ENCODE measurements at places on chromosomes 7 and 10.

GRCh38 chr10:3635697-3636096 lies 149.3 kb downstream of the KLF6 start:
- DNase-seq, result no peak

DNA sequence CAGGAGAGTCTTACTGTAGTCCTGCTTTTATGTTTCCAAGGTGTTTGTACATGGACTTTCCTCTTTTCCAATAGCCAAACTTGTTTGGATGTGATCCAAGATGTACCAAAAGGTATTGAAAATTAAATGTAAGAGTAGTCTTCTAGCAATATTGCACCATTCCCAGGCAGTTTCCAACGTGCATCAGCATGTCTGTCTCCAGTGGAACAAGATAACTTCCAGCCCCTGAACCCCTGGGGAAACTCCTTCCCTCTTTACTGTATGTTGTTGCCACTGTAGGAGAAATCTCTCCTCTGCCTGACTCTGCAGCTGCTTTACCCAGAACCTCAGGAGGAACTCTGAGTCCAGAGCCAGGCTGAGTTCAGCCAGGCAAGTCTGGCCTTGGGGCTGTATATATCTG lies 18.5 kb downstream of the ARMC10 start:
- DNase-seq, result no peak

- DNase-seq, result no peak
These were observed 41.8 kb downstream of the DLD start for GRCh38 chr7:107932805-107933204.

- peak; percentile 49 for DNase-seq
These were observed 30.0 kb downstream of the NET1 start for GRCh38 chr10:5442065-5442989.

DNA sequence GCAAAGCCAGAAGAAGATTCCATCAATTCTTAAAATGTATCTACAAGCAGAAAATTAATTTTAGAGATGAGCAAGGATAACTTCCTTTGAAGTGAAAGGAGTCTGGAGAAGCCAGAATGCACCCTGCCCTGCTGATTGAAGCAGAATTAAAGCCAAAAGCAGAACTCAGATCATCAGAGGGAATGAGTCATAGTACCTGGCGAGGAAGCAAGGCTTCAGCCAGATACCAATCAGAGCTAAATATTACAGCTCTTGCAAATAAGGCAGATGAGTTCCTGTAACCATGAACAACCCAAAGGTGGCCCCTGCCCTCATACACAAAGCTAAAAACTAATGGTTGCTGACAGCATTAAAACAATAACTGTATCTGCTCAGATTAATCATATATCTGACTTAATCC lies 10.4 kb downstream of the HTR7 start:
- peak; percentile 60 for DNase-seq

GRCh38 chr10:112842832-112843360 lies 107.2 kb upstream of the TCF7L2 start:
- peak; percentile 25 for DNase-seq

DNA sequence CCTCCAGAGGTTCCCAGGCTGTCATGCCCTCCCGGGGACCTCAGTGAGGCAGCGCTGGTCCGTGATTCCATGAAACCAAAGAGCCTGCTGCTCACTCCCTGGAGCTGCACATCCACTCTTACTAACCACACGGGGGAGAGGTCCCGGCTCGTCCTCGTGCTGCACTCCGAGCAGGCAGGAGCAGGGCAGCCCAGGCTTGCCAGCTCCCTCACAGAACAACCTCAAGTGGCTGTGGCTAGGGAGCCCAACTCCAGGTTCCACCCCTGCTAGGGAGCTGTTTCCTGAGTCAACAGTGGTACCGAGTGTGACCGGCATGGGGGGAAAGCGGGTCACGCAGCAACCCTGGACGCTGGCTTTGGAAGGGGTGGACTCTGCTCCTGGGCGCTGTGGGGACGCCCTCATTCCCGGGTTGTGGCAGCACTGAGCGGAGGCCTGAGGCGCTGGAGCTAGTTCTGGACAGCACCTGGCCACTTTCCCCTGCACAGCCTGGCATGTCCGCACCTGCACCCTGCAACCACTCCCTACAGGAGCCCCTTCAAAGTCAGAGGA lies 27.9 kb upstream of the PPP2R2D start:
- no peak for DNase-seq

- DNase-seq, result no peak
These were observed 160.2 kb downstream of the SRPK2 start for GRCh38 chr7:105228555-105228954.

DNA sequence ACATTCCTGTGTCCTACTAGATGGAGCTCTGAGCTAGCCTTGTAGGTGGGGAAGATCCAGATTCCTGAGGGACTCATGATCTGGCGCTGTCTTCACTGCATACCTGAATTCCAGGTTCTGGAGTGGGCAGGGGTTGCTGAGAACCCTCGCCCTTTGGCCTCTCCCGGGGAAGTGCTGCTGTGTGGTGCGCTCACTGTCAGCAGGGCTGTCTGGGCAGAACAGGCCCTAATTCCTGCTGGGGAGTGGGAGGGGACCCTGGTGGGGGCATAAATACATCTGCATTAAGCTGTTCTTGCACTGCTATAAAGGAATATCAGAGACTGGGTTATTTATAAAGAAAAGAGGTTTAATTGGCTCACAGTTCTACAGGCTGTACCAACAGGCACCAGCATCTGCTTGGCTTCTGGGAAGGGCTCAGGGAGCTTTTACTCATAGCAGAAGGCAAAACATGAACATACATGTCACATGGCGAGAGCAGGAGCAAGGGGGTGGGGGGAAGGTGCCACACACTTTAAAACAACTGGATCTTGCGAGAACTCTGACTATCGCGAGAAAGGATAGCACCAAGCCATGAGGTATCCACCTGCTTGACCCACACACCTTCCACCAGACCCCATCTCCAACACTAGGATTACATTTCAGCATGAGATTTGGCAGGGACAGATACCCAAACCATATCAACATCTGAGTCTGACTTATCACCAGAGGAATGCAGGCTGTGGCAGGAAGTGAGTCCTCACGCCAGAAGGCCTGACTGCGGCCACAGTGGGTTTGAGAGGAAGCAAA lies 115.0 kb downstream of the ADCY1 start:
- DNase-seq, result peak; percentile 79

DNA sequence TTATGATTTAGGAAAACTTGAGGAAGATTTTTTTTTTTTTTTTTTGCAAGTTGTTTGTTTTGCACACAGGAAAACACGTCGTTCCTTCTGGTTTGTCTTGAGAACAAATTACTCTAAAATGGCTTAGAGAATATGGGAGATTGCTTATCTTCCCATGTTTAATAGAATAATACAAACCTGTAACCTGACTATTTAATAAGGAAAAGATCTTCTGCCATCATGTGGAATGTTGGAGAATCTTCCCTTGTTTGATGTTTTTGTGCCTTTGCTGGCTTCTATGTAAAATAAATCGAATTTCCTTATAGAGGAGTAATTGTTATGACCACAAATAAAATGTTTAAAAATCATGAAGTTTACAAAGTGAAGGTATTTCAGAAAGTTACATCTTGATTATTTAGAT lies 818.8 kb downstream of the GATA3 start:
- DNase-seq, result peak; percentile 38

DNA sequence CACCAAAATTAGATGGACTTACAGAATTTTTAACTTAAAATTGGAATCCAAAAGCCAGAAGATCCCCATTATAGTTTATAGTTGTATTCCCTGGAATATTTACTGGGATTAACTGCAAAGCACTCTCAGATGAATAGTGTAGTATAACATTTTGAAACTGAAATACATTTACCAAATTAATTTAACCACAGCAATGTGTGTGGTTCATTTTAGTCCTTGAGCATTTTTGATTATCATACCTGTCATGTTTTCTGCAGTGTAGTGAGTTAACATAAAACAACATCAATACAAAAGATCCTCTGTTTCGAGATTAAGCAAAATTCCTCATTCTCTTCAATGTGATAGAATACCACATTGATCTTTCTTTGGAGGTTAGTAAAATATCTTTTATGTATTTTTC lies 3.7 kb downstream of the VIM start:
- DNase-seq, result no peak

DNA sequence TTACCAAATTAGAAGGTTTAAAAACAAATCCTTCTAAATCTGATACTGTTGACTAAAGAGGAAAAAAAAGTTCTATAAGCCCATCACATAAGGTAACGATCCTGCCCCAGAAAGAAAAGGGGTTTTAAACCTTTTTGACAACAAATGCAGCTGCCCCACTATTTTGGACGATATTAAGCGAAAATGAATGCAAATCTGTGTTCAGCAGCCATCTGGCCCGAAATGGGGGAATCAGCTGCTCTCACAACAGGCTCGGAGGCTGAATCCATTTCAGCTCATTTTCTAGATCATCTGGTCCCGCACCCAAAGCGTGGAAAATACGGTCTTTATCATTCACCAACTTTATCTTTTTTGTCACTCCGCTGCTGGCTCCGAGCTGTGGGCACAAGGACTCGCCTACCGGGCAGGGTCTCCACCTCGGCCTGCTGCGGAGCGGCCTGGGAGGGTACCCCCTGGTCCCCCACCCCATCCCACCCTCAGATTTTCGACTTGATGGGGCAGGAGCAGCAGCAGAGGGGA lies 2.4 kb upstream of the EBF3 start:
- DNase-seq, result no peak

DNA sequence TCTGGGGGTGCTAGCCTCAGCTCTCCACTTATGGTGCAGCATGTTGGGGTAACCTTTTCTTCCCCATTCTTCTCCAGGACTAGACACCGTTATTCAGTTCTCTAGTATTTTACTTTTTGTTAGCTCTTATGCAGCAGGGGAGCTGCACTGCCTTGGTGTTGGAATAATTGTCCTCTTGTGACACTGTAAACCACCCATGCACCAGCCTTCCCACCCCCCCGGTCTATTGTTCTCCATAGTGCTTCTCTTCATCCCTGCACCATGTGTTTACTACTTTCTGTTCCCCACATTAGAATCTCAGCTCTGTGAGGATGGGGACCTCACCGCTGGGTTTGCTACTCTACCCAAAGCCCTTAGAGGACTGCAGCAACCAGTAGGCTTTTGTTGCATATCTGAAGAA lies 230.7 kb downstream of the RPS24 start:
- no peak for DNase-seq

- DNase-seq, result peak; percentile 4
These were observed 455.0 kb downstream of the CCSER2 start for GRCh38 chr10:84783386-84783785.

- DNase-seq, result no peak
These were observed 135.9 kb downstream of the ITGB8 start for GRCh38 chr7:20466543-20467021.

DNA sequence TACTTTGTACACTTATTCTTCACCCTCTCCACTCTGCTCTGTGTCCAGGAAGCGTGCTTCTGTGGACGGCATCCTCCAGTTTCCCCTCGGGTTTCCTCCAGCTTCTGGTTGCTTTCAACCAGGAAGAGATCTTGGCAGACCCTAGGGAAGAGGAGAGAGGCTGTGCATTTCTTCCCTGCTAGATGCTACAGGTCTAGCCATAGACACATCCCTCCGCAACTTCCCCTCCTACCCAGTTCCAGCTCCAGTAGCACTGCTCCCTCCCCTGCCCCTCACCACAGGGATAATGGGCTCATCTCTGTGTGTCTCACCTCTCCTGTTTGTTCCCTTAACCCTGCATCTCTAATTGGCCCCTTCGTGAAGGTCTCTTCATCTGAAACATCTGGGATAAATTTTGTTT lies 16.3 kb downstream of the TLL2 start:
- DNase-seq, result no peak

DNA sequence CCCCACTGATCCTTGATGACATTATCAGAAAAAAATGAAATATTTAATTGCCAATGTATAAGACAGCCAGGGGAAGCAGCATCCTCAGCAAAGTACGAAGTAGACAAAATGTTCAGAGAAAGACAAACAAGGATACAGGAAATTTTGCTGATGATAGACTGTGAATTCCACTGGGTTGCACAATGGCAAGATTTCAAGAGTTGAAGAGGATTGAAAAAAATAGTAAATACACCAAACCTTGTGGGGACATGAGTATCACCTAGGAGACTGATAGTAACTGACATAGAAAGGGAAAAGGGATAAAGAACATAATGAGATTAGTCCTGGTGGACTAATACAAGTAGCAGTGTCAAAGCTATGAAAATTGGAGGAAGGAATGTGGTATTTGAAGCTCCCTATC lies 16.5 kb downstream of the CNOT4 start:
- DNase-seq, result peak; percentile 51

DNA sequence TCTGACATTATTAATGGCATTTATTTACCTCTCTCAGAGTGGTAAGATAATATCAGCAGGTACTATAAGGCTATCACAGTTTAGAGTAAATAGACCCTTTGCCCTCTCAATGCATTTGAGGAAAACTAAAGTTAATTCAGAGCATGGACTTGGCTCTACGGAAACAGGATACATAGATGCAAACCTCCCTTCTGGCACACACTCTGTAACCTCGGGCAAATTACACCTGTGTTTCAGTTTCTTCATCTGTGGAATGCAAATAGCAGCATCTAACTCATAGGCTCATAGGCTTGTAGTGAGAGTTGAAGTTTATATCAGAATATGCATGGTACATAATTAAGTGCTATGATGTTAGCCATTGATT lies 5.6 kb downstream of the RAPGEF5 start:
- DNase-seq, result no peak

All from amniotic epithelial cell (primary cell).